Left cardiac atrium (tissue), 4 donors: ENCODE measurements at places on chromosomes 1 and 21. TPM values are rescaled to one million over a fixed set of nuclear protein-coding genes. Genes with fewer than 3 reads are reported as not detected.

- no peak for DNase-seq
Measured at GRCh38 chr1:154104433-154105082, 50.3 kb downstream of the NUP210L start.

- DNase-seq: no peak
Measured at GRCh38 chr21:39503123-39503762, 51.5 kb downstream of the SH3BGR start.

- DNase-seq: no peak
Measured at GRCh38 chr1:233197940-233198339, 97.6 kb downstream of the PCNX2 start.

DNA sequence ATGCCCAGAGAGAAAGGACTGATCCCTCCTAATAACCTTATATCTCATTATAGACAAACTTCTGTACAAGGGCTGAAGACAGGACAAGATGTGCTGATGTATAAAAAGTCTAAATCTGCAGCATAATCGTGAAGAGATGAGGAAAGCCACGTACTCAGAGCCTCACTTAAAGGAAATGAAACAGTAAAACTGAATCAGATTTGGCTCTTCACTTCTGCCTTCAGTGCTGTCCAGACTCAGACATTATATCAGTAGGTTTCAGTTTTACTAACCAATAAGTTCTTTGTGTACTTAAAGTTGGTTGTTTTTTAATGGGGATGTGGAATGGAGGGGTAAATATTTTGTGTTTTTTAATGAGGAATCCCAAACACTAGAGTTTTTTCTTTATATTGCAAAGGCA lies 45.3 kb upstream of the RGS1 start:
- no peak for DNase-seq

DNA sequence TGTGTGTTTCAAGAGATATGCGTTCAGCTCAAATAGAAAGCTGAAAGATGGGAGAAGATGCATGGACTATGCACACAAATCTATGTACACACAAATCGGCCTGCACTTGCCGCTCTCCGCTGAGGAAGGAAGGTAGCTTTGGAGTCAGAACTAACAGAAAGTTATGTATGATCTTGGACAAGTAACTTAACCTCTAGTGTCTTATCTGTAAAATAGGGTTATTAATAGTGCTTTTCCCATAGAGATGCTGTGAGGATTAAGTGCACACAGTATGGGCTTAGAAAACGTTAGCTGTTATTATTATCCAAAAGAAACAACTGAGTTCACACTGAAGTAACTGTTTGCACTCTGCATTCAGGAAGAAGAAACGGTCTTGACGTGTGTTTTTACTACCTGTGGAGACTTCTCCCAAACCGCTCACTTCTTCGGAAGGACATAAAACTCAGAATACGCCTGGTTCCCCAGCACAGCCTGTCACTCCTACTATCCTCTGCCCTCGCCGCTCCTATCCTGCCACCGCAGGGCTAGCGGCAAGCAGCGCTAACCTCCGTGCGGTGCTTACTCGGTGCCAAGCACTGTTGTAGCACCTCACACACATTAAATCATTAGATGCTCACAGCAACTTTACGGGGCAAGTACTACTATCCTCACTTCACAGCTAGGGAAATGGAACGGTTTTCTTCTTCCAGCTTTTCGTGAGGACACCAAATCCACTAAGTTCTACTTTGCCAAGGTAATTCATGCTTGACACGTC lies 1.3 kb downstream of the TGFBR3 start:
- no peak for DNase-seq

DNA sequence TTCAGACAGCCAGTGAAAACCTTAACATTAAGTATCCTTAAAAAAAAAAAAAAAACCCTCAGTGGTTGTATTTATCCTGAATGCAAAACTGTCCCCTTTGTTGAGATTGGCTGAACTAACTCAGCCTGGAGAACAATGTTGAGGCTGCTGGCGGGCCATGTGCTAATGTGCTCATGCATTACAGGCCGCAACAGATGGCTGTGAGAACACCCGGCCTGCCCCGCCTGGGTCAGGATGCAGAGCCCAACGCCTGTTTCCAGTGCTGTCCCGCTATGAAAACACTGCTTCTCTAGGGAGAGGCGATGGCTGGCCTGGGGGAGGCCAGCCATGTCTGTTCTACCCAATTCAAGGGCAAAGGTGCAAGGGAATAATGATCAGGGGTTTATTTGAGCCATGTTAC lies 13.8 kb downstream of the OLIG2 start:
- DNase-seq: no peak

DNA sequence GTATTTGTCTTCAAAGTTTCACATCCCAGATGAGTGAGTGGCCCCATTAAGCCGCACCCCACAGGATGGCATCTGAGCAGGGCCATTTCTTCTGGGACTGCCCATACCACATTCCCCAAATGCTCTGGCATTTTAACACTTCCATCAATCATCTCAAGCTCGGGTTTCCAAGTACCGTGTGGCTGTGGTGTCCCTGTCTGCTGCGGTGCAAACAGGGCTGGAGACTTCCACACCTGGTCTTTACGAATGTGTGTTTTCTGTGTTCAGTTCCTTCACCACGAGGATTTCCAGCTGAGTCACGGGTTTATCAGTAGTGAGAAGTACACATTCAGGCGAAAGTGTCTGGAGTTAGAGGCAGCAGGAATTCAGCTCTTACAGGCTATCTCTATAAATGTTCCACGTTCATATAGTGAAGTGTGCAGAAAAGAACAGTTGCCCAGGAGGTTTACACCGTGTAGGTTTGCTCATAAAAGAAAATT lies 195.2 kb downstream of the RHOU start:
- DNase-seq: no peak

GRCh38 chr1:85124091-85124490 lies 75.8 kb upstream of the MCOLN3 start:
- DNase-seq: no peak

DNA sequence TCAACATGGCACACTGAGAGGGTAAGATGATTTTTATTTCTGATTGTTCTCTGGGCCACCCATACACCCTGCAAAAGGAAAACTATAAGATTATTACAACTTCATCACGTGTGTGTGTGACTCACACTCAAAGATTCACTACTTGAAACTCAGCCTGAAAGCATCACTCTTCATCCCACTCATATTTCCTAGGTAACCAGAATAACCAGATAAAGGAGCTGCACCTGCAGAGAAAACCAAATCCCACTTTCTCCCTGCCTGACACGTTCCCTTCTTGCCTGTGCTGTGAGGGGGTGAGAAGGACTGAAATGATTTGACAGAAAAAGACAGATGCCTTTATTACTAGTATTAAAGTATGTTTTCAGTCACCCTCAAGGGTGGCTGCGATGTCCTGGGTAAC lies 131.6 kb downstream of the TGFBR3 start:
- DNase-seq: no peak

- no peak for DNase-seq
Measured at GRCh38 chr1:61337037-61337436, 254.7 kb downstream of the NFIA start.

DNA sequence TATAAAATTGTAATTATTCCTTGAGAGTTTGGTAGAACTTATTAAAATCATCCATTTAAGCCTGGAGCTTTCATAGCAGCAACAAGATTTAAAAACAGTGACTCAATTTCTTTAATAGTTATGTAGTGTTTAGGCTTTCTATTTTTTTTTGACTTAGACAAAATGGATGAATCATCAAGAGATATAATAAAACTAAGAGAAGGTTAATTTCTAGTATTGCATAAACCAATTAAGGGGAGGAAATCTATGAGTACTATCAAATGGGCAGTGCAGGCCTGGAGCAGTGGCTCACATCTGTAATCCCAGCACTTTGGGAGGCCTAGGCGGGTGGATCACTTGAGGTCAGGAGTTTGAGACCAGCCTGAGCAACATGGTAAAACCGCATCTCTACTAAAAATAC lies 416.3 kb upstream of the USP24 start:
- no peak for DNase-seq

DNA sequence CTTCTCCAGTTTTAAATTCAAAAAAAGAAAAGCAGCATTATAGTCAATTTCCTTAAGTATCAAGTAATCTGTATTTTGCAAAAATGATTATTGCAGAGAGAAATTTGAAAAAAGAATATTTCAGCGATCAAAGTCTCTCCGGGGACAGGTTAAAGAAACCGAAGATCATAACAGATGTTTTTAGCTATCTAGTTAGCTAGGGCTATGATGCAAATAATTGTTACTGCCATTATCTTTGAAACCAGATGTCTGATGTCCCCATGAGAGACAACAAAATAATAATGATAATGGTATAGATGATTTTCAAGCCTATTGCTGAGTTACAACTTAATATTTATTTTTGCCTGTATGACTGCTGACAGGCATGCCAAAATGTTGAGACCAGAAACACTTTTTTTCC lies 1326.0 kb downstream of the PLA2G4A start:
- DNase-seq: no peak

DNA sequence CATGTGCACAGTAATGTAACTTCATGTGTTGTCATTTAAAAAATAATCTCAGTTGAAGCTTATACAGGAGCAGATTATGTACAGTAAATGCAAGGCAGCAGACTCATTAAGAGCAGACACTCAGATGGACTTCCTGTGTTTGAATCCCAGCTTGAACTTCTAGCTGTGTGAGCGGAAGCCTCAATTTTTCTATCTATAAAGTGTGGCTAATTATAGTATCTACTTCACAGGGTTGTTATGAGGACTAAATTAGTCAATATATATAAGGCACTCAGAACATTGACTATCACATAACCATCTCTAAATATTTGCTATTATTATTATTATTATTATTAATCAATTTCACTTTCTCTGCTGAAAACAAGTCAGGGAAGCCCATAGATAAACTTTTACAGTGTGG lies 141.6 kb downstream of the ZP4 start:
- no peak for DNase-seq

DNA sequence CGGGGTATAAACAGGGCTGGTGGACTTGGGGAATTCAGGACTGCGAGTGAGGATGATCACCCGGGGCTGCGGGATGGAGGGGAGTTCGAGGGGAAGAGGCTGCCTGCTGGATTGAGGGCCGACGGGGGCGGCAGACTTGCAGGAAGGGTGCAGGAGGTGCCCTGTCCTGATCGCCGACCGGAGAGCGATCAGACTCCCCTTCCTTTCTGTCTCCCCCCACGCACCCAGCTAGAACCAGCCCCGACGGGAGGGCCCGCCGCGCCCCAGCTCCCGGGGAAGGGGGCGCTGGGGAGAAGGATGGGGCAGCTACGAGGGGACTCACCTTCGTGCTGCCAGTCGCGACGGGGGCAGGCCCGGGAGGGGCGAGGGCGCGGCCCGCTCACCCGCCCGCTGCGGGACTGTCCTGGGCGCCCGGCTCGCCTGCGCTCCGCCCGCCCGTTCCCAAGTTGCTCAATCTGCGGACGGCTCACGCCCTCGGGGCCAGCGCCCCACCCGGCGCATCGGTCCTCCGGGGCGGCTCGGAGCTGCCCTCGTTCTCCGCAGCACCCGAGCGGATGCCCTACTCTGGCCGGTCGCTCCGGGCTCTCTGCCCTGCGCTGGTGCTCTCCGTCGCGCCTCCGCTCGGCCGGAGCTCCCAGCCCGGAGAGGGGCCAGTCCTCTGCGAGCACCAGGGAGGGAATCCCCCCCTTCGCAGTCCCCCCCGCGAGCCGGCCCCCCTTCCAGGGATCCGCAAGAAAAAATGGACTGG lies at the start of gene RSPO1:
RSPO1 (minus strand) TSS at position 649 of the 748 bp plus-strand sequence. CDS start 5,231 bp downstream, outside the sequence.
- DNase-seq: peak; percentile 32

DNA sequence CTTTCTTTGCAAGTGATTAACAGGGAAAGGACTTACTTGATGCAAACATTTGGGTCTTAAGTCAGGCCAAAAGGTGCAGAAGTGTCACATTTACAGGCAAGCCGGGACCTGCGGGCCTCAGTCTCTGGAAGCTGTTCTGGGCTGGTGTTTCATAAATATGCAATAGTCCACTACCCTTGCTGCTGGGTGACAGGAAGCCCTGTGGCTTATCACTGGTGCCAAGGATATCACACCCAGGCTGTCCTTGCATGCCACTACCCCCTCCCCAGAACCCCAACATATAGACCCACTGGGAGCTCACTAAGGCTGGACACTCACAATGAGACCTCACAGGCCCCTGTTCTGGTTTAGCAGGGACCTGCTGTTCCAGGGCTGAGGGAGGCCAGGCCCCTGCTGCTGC lies 3.4 kb upstream of the LEFTY2 start:
- no peak for DNase-seq

DNA sequence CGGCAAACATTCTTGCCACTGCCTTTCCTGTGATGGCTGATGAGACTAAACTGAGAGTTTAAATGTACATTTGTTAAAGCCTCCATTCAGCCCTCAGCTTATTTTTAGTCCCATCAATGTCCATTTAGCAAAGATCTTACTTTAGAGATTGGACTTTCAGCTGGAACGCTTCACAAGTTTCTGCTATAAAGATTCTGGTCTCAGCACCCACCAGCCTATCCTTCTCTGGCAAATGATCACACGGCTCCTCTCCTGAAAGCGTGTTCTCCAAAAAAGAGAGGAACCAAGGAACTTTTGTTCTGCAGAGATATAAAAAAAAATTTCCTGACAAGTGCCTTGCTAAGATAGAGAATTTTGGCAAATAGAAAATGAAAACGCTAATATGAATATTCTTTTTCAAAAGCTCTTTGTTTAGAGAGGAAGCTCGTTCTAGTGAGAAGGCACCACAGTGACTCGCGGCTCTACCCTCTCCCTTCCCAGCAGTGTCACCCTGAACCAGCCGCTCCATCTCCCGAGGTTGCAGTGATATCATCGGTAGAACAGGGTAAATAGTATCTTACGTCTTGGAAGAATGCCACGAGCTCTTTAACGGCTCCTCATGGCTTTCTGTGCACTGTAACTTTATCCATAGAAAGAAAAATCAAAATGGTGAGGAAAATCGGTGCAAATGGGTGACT lies 200.2 kb downstream of the APP start:
- peak; percentile 29 for DNase-seq

DNA sequence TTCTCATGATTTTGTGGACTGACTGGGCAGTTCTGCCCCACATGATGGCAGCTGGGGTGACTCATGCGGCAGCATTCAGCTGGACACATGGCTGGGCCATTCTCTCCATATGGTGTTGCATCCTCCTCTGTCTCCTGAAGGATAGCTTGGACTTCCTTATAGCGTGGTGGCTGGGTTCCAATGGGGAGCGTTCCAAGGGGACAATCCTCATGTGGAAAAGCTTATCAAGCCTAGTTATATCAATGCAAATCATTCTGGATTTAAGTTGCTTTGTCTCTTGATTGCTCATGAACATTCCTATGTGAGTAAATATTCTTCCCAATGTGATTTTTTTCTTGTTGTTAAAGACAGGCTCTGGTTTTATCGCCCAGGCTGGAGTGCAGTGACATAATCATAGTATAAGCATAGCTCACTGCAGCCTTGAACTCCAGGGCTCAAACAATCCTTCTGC lies 13.2 kb upstream of the SLC2A1 start:
- no peak for DNase-seq

GRCh38 chr1:233281711-233282581 lies 13.6 kb downstream of the PCNX2 start:
- DNase-seq: no peak

CAMSAP2 gene
- 32.1 TPM for total RNA-seq

CHRM3 gene
- 1.2 TPM for total RNA-seq

TLR5 gene
- total RNA-seq: 6.5 TPM

TMPRSS15 gene
- total RNA-seq: not detected

SLC6A17 gene
- 0.13 TPM for total RNA-seq

SLC2A5 gene
- 2.0 TPM for total RNA-seq

TFB2M gene
- 12.9 TPM for total RNA-seq
